ENCODE measurements at places on chromosomes 16 and 17.

DNA sequence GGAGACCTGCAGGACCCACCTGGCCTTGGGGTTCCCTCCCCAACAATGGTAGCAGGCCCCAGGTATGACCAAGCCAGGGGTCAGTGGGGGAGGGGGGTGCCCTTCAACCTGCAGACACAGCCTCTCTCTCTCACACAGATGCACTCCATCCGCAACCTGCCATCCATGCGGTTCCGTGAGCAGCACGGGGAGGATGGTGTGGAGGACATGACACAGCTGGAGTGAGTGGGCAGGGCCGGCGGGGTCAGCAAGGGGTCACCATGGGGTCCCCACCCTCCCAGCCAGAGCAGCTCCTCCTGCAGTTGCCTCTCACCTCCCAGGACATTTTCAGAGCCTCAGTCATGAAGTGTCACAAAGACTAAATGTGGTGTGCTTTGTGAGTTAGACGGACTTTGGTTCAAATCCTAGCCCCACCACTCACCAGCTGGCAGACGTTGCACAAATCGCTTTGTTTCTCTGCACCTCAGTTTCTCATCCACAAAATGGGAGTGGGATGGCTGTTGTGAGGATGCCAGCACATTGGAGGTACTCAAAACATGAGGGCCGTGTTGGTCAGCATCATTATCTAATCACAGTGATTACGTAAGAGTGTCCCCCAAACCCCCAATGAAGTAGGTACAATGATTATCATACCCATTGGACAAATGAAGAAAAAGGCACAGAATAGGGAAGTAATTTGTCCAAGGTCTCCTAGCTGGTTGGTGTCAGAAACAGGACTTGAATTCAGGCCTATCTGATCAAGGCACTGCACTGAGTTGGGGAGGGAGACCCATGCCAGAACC lies 16.0 kb downstream of the MYO15A start:
- no peak for DNase-seq

- no peak for DNase-seq
Measured at GRCh38 chr17:8487743-8488142, 52.1 kb downstream of the NDEL1 start.

DNA sequence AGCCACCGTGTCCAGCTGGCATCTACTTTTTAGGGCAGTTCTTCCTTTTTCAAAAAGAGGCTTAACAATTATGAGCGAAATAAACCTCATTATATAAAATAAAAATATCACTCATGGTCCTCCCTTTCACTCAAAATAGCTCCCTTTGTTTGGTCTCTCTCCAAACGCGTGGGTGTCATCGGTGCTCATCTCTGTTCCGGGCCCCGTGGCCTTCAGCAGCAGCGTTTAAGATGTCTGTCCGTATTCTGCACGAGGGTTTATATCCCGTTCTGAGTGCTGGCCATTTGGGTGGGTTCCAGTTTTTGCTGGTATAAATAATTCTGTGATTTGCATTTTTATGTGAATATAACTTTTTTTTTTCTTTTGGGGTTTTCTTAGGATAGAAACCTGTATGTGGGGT lies 33.4 kb downstream of the PRMT7 start:
- no peak for DNase-seq

DNA sequence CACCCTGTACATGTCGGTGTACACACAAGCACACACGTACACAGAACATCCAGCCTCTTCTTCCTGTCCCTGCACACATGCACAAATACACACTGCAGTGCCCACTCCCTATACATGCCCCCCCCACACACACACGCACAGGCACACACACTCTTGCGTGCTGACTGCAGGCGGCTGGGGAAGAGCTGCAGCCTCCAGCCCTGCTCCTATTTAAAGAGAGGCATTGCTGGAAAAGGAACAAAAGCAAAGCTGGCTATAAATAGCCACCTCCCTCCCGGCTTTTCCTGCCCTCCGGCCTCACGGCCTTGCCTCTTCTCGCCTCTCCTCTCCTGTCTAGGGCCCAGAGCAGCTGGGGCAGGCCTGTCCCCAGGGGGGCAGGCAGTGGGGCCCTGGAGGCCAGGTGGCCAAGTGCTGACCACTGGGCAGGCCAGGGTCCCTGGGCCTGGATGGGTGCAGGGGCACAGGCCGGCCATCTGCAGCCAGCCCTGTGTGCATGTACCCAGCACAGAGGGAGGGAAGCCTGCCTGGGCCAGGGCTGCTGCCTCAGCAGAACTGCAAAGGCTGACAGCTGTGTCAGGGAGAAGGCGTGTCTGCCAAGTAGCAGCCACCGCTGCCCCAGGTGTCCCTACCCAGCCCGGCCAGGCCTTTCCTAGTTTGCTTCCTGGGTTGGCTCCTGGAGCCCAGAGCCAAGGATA lies 25.4 kb downstream of the RTN4RL1 start:
- DNase-seq, result no peak

DNA sequence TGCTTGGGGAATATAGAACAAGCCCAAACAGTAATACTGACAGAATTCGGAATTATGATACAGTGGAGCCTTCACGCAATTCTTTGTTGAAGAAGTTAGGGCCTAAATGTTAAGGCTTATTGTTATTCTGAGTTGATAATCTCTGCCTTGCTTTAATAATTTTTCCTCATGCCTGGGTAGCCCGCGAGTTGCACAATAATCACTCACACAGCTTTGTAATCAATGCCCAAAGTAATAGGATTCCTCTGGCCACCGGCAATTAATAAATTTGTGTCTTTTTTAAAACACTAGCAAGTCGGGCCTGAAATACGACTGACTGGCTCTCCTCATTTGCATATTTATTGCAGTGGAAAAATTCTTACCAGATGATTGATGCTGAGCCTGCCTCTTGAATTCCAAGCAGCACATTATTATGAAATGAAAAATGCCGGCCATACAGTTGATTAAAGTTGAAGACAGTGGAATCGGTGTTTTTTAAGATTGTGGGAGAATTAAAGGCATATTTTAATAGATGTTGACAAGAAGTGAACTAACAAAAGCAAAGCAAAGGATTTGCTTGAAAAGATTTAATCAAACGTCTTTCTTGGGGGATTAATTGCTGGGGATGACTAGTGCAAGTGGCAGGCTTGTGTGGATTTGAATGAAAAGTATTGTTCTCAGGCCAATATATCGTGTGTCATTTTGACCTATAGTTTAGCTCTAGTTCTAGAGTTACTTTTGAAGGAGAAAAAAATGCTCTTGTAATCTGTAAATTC lies 30.2 kb downstream of the AATF start:
- DNase-seq, result no peak

GRCh38 chr17:37147301-37147812 lies 198.6 kb downstream of the AATF start:
- no peak for DNase-seq
